ENCODE measurements at places on chromosomes 4 and X. TPM values are rescaled to one million over a fixed set of nuclear protein-coding genes. Genes with fewer than 3 reads are reported as not detected.
A peak's percentile ranks its signal among the peaks of the same experiment; 100 is the strongest.

Gene CDS1
- 22.4 TPM for total RNA-seq

Gene MORC4
- total RNA-seq, result 31.1 TPM

Gene CT45A3
- not detected for total RNA-seq

Gene CXorf51B
- not detected for total RNA-seq

Gene RBM47
- 86.6 TPM for total RNA-seq

Gene CSAG2
- total RNA-seq, result not detected

Gene AKAP4
- not detected for total RNA-seq

Gene CCNA2
- 32.6 TPM for total RNA-seq

Gene UGT2B17
- total RNA-seq, result not detected

Gene L1CAM
- total RNA-seq, result 14.2 TPM

Gene HMX1
- not detected for total RNA-seq

Gene SGMS2
- 74.7 TPM for total RNA-seq

Gene SPOCK3
- total RNA-seq, result 0.51 TPM

Gene KLHL8
- total RNA-seq, result 10.0 TPM

Gene AMOT
- total RNA-seq, result 16.2 TPM

GRCh38 chrX:115174548-115174947 lies 14.7 kb upstream of the RBMXL3 start:
- DNase-seq, result no peak

- DNase-seq, result no peak
Observed at GRCh38 chr4:89469930-89470375, 162.4 kb upstream of the GPRIN3 start.

DNA sequence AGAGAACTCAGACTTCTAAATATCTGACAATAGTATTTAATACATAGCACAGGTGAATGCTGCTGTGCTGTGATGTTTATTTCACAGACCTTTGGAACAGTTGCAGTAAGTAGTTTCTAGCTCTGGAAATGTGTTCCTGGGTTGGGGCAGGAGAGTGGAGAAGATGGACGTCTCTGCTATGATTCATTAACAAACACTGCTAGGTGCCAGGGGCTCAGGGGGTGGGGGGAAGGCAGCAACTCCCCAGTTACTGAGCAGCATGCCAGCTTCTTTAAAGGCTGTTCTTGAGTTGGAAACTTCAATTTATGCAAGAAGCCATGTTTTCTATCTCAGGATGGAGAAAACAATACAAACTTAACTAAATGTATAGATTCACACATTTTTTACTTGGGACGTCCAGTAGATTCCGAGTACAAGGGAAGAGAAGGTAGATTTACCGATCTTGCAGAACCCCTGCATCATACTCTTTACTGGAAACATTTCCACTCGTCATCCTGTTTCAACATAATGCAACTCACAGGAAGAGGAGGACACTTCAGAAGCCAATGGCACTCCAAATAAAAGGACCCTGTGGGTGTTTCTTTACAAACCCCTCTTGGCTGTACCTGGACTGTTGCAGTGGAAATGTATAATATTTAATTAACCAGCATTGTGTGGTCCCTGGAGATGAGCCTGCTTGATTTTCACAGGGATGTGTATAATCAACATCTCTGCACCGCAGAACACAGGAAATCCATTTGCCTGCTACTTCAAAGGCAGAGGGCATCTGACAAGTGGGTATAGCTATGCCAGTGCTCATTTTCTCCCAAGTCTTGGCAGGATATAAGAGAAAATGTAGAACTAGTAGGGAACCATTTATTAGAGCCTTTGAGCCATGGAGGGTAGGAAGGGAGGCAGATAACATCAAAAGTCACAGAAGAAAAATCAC lies 171.4 kb downstream of the SH3KBP1 start:
- no peak for DNase-seq

GRCh38 chr4:139876337-139876941 lies 210.8 kb downstream of the MGST2 start:
- no peak for DNase-seq

- DNase-seq, result peak; percentile 66
Observed at GRCh38 chr4:163332526-163333406, at the start of gene NPY1R. Gene NPY1R (minus strand): TSS chr4:163332596. CDS start chr4:163326554, 6,042 bp downstream.

DNA sequence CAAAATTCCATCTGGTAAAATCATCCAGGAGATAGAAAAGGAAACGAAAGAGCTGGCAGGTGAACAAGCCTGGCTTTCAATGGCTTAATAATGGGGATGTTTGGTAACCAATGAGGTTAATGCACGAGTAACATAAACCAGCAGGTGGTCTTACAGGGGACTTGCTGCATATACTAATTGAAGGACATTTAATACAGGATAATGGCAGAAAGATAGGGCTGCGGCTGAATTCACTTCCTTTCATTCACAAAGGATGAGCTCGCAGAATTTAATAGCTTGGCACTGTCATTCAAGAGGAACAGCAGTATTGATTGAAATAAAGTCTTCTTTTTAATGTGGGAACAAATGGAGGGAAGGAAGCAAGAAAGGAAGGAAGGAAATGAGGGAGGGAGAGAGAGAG lies 156.3 kb upstream of the RAI2 start:
- no peak for DNase-seq

- DNase-seq, result no peak
Observed at GRCh38 chrX:9493936-9494335, 29.1 kb downstream of the TBL1X start.

- no peak for DNase-seq
Observed at GRCh38 chr4:112513971-112514646, 1.9 kb downstream of the NEUROG2 start.

GRCh38 chr4:86502081-86502480 lies 92.0 kb upstream of the PTPN13 start:
- DNase-seq, result no peak

- DNase-seq, result no peak
Observed at GRCh38 chrX:114952696-114953095, 64.7 kb downstream of the IL13RA2 start.

DNA sequence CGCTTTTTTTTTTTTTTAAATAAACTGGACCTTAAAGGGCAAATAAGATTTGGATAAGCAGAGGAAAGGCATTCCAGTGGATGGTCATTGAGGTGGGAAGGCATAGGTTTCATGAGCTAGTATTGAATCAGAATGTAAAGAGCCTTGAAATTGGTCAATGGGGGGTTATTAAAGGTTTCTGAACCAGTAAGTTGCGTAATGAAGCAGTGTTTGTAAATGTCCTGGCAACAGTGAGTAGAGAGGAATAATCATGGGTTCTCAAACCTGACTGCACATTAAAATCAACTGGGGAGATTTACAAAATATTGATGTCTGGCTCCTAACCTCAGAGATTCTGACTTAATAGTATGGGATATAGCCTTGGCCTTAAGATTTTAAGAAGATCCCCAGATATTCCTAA lies 23.2 kb upstream of the AMOT start:
- DNase-seq, result no peak

GRCh38 chr4:94603170-94603747 lies 151.5 kb downstream of the PDLIM5 start:
- DNase-seq, result no peak

DNA sequence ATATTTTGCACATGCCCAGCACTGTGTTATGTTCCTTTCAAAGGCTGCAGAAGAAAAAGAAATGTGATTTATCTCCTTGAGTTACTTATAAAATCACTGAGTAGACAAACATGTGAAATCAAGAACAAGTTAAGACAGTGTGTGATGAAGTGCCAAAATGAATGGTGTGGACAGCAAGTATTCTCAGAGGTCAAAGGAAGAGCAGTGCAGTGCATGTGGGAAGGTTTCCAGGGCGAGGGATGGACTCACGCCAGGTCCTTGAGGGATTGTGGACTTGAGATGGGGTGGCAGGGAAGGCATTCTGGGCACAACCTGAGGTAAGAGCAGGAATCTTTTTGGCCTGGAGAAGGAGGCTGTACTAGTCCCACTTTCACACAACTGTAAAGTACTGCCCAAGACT lies 115.5 kb downstream of the FNIP2 start:
- no peak for DNase-seq

DNA sequence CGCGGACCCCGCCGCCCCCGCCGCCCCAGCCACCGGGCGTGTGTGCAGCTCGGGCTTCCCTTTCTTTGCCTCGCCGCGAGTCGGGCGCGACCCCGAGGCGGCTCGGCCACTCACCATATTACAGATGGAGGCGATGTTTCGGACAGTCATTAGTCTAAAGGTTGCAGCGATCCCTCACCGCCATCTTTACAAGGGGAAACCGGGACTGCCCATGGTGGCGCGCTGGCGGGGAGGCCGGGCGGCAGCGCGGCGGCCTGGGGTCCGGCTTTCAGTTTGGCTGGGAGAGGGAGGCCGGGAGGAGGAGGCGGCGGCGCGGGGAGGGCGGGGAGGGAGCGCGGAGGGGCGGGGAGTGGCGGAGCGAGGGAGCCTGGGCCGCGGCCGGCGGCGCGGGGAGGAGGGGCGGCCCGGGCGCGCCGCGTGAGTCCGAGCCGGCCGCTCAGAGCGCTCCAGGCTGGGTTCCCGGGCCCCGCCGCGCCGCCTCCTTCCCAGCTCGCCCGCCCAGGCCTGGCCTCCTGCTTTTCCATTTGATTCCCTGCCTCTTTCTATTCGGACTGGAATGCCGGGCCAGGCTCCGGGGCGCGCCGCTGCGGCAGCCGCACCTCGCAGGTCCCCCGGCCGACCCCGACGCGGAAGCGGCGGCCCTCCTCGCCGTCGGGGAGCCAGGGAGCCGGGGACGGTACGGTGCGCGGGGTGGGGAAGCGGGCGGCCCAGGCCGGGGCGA lies at the start of gene USP46:
Gene USP46, minus strand, starts transcription at position 301 of the 721 bp plus-strand sequence. Its CDS starts 151 bp downstream, at position 150.
- peak; percentile 58 for DNase-seq

DNA sequence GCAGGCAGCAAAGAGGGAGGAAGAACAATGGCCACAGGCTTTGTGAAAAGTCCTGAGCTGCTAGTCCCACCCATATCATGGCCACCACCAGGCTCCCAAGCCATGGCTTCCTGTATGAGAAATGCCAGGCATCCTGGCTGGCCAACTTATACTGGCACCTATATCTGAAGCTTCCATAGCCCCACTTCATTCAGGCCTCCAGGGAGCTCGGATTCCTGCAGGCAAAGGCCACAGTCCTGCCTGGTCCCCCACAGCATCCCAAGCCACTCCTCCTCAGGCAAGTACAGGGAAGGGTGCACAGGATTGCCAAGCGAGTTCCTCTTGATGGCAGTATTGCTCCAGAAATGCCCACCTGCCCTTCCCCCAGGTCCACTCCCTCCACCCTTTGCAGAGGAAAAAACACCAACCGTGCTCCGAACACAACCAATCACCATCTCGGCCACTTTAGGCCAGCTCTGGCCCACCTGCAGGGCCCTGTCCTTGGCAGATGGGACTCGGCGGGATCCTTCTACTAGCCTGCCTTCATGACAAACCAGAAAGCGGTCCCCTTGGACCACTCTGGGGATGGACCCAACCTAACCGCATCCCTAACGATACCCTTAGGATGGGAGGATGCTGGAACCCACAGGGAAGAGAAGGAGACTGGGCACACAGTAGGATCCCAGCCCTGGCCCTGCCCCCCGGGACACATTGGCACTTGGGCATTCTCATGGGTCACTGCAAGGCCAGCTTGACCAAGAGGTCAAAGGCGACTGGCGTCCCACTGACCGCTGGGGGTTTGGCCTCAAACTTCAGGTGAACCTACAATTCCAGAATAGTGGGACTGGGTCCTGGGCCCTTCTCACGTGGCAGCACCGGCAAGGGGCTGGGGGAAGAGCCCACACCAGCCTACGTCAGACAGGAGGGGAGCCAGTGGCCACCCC lies 220.4 kb upstream of the AGTR2 start:
- no peak for DNase-seq

DNA sequence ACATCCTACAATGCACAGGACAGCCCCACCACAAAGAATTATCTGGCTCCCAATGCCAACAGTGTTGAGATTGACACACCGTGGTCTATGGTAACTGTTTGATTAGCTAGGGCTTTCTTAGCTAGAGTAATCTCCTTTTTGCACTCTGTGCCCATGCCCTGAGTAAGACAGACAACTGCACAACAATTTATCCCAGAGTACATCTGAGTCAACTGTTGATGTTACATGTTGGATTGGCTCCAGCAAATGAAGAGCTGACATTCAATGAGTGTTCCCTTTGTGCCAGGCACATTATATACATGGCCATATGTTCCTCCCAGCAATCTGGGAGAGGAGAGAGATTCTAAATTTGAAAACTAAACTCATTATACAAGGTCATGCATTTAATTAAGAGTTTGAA lies 3.9 kb upstream of the FAM9C start:
- DNase-seq, result no peak

DNA sequence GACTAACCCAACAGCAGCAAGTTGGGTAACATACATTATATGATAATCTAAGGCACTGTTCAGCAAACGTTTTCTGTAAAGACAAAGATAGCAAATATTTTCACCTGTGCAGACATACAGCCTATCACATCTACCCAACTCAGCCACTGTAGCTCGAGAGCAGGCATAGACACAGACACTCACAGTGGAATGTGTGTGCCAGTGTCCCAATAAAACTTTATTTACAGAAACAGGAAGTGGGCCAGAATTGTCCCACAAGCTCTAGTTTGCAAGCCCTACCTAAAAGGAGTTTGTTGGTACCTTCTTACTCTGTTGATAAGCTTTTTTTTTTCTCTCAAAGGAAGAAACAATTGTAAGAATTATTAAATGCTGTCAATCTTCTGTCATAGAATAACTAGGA lies 11.9 kb upstream of the FAM9A start:
- no peak for DNase-seq

DNA sequence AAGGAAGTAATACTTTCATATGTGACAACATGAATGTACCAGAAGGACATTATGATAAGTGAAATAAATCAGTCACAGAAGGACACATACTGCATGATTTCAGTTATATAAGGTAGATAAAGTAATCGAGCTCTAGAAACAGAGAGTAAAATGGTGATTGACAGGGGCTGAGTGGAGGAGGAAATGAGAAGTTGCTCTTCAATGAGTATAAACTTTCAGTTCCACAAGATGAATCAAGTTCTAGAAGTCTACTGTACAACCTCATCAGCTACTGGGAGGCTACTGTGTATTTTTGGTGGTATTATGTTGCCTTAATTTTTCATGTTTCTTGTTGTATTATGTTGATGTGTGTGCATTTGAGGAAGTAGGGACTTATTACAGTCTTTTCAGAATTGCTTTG lies 270.9 kb upstream of the GRIA3 start:
- DNase-seq, result no peak

GRCh38 chr4:39617534-39617933 lies 21.1 kb downstream of the SMIM14 start:
- no peak for DNase-seq

GRCh38 chr4:159736411-159736810 lies 633.5 kb downstream of the RAPGEF2 start:
- DNase-seq, result no peak

GRCh38 chr4:163515198-163515597 lies 20.7 kb downstream of the TMA16 start:
- no peak for DNase-seq

DNA sequence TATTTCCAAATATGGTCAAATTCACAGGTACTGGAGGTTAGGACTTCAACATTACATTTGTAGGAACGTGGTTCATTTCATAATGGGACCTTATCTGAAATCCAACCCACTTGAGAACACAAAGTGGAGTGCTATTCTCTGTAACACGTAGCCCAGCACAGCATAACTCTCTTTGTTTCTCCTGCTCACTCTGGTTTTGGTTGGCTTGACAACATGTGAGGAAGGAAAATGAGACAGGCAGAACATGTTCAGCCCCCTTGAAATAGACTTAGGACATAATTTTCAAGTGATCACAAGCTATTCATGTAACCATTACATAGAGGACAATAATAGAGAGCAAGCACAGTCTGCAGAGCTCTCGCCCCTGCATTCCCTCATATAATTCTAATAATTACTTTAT lies 115.1 kb upstream of the SMIM10 start:
- no peak for DNase-seq

GRCh38 chrX:154376774-154377173 lies 2.3 kb upstream of the EMD start:
- no peak for DNase-seq
